ENCODE measurements at places on chromosomes 6 and 20. TPM values are rescaled to one million over a fixed set of nuclear protein-coding genes. Genes with fewer than 3 reads are reported as not detected.

The NOX3 gene
- not detected for total RNA-seq

The PRICKLE4 gene
- 2.3 TPM for total RNA-seq

The PROKR2 gene
- not detected for total RNA-seq

The CRISP2 gene
- total RNA-seq, result not detected

The MEI4 gene
- total RNA-seq, result not detected

The NRN1 gene
- 0.21 TPM for total RNA-seq

The CLDN20 gene
- not detected for total RNA-seq

The EFCAB8 gene
- 0.97 TPM for total RNA-seq

The PAX1 gene
- total RNA-seq, result not detected

The SLC16A10 gene
- total RNA-seq, result not detected

The B3GAT2 gene
- total RNA-seq, result not detected

The LCA5 gene
- total RNA-seq, result 4.2 TPM

The SYNGAP1 gene
- 34.7 TPM for total RNA-seq

The AVP gene
- not detected for total RNA-seq

The PSMB9 gene
- 20.8 TPM for total RNA-seq

The FRK gene
- 0.05 TPM for total RNA-seq

The MUC21 gene
- not detected for total RNA-seq

The ANKRD60 gene
- total RNA-seq, result not detected

The RIPPLY2 gene
- not detected for total RNA-seq

The SIRPB2 gene
- total RNA-seq, result not detected

The SLC22A7 gene
- total RNA-seq, result not detected

The MGME1 gene
- 40.5 TPM for total RNA-seq

The SMOC2 gene
- total RNA-seq, result 11.6 TPM

The ENPP1 gene
- total RNA-seq, result 21.1 TPM

The EHMT2 gene
- 62.4 TPM for total RNA-seq

The BHLHE23 gene
- total RNA-seq, result not detected

The UBE2V1 gene
- total RNA-seq, result 102 TPM

The CTCFL gene
- total RNA-seq, result not detected

The SMLR1 gene
- total RNA-seq, result not detected

The C4A gene
- total RNA-seq, result 13.5 TPM

The BMP6 gene
- total RNA-seq, result not detected

The ULBP3 gene
- total RNA-seq, result 3.0 TPM

The SLC52A3 gene
- not detected for total RNA-seq

The WFDC5 gene
- total RNA-seq, result not detected

All from osteocyte (in vitro differentiated cells).